ENCODE measurements at places on chromosomes 11 and 22.

GRCh38 chr11:102590276-102591049, 34.7 kb downstream of the MMP20 start:
- DNase-seq = no peak

DNA sequence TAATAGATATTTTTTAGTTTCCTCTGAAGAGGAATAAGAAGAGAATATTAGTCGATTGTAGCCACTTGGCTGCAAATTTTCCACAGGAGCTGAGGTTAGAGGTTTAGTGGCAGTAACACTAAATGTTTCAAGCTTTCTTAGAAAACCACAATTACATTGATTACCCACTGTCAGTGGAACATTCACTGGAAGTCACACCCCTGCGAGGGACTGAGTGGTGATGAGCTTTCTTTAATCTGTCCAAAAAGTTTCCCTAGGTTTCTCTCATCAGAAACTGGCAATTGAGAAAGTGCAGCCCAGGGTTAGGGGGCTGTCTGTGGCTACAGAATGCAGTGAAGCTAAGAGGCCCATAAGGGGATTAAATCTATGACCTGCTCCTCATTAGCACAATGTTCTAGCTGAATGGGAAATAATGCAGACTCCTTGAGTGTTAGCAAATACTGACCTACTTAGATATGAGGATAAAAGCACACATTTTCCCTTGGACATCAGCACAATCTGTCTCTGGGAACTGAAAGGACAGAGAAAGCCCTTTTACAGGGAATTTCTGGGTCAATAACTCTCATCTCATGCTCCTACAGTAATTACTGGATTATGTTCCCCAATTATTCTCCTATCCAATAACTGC, 189.5 kb downstream of the FAM76B start:
- no peak for DNase-seq

DNA sequence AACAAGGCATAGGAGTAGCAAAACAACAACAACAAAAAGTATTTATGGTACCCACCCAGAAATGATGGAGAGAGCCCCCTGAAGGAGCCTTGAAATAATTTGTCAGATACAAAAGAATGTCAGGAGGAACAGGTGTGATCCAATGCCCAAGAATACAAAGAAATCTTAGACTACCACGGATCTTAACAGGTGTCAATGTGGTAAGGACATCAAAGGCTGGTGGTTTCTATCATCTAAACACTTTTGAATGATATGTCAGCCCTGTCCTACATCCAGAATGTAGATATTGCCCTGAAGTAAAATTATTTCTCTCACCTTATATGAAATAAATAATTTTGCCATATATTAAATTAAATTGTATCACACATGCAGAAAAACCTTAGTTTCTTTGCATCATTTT, 386.4 kb upstream of the ANO5 start:
- no peak for DNase-seq

- DNase-seq = no peak
These were observed 133.4 kb downstream of the SPON1 start for GRCh38 chr11:14095882-14096281.

- DNase-seq = no peak
These were observed 21.5 kb upstream of the PAFAH1B2 start for GRCh38 chr11:117122556-117122955.

GRCh38 chr22:44493206-44493605, 4.8 kb downstream of the RTL6 start:
- no peak for DNase-seq

DNA sequence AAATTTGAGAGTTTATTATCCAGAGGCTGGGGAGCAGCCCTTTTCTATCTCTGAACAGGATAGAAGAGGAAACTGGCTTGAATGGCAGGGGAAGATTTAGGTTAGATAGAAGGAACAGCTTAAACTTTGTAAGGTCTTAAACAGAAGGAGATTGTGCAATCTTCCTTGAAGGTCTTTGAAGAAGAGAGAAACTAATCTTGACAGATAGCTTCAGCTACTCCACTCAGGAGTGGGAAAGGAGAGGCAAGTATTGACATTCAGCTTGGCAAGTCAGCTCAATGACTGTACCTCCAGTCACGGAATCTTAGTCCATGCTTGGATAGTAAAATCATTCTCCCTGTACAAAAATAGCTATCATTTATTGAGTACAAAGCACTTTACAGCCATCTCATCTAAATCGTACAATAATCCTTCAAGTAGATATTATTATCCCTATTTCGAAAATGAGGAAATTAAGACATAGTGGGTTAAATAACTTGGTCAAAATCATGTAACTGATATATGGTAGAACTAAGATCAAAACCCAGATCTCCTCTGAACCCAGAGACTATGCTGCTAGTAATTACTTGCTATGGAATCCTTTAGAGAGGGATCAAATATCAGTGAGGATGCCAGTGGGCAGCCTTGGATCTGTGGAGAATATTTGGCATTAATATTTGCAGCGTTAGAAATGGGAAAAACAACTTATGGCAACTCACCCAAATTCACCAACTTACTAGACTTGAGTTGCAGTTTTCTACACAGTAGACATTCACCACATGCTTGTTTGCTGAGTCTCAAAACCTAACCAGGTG, 14.6 kb downstream of the C11orf97 start:
- DNase-seq = no peak

GRCh38 chr11:1814691-1815090, 20.1 kb upstream of the SYT8 start:
- DNase-seq = no peak

DNA sequence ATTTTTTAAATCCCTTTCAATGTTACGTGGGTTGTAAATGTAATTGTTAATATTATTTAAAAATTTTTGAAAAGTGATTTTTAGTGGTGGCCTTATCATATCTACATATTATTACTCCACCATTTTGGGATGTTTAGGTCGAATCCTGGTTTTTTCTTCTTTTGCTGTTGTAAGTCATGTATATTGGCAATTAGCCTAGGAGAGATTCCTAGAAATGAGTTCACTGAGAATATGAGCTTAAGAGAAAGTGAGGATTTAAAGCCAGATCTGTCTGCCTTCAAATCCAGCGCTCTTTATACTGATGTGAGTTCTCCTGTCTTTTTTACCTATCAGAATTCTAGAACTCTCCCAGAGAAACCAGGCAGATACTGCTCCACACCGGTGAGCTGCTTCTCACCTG, 56.1 kb downstream of the PTPRJ start:
- no peak for DNase-seq

- DNase-seq = no peak
These were observed 256.4 kb upstream of the SESN3 start for GRCh38 chr11:95487391-95487790.

- no peak for DNase-seq
These were observed 22.4 kb downstream of the TSPAN18 start for GRCh38 chr11:44749189-44749588.

- no peak for DNase-seq
These were observed 7.9 kb downstream of the NCAPD3 start for GRCh38 chr11:134215836-134216235.

DNA sequence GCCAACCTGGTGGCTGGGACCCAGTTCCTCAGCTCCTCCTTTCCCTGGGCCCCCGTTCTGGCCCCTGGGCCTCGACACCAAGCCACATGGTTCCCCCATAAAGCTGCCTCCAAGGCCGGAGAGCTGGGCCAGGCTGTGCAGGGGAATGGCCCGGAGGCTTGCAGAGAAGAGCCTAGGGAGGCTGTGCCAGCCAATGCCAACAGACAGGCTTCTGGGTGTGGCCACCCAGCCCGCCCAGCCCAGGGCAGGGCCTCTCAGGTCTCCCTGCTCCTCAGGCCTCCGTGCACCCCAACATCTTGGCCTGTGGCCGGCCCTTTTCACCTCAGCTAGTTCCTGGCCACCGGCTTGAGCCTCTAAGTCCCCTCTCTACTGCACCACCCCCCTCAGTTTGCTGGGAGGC, 17.4 kb upstream of the FLRT1 start:
- no peak for DNase-seq

DNA sequence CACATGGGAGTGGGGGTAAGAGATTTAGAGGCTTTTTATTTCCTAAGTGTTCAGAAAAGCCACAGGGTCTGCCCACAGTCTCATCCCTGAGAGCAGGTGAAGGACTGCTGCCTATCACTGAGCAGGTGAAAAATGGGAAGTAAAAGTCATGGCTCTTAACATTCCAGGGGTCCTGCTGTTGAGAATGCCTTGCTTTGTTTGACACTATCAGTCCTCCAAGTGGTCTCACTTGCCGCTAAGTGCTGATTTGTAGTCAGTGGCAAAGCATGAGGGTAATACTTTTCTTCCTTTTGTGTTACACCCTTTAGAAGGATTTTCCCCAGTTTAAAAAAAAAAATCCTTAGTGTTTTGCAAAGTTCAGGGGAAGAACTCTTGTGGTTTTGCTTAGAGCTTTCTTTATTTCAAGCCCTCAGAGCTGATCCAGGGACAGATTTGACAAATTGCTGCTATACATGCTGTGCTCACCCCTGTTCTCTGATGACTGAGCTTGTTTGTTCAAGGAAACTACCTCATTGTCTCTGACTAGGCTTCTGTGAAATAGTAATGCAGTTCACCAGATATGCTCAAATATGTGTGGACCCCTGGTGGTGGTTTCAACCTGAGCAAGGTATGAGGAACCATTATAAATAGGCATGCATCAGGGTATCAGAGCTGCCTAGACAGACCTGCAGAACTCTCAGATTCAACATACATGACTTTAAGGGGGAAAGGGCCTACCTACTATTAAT, 141.0 kb downstream of the ARHGAP42 start:
- DNase-seq = peak; percentile 59

DNA sequence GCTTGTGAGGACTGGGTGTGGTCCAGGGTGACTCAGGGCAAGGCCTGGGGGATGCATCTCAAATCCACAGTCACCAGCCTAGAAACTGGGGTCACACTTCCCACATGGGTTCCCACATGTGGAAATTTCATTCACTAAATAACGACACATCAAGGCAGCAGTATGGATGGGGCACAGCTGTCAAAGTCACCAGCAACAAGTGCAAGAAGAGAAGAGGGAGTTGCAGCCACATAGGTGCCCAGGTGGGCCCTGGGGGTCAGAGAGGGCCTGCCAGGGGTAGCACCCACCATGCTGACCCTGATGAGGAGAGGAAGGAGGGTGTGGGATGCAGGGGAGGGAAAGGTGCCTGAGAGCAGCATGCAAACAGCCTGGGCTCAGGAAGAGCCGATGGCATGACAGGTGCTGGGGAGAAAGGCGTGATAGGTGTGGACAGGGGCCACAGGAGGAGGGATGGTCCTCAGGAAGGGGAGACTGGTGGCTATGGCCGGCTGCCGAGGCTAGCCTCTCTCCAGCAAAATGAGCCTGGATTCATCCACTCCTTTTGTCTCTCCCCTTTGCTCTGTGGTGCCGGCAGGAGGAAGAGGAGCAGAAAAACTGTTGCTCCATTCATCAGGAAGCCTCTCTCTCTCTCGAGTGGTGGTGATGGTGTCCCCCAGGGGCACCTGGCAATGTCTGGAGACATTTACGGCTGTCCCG, 22.3 kb downstream of the DGCR6L start:
- DNase-seq = no peak

- no peak for DNase-seq
These were observed 134.8 kb downstream of the LARGE1 start for GRCh38 chr22:33785283-33785968.

- DNase-seq = no peak
These were observed 8.1 kb downstream of the APIP start for GRCh38 chr11:34907934-34908593.

GRCh38 chr11:11607772-11608171, 14.0 kb downstream of the GALNT18 start:
- no peak for DNase-seq

GRCh38 chr11:58739725-58740430, 8.1 kb upstream of the GLYAT start:
- no peak for DNase-seq
